Chondrocyte (in vitro differentiated cells): ENCODE measurements at places on chromosomes 13 and 19. TPM values are rescaled to one million over a fixed set of nuclear protein-coding genes. Genes with fewer than 3 reads are reported as not detected.
A peak's percentile ranks its signal among the peaks of the same experiment; 100 is the strongest.

- DNase-seq, result no peak
Observed at GRCh38 chr13:77789376-77789775, 91.9 kb downstream of the SLAIN1 start.

DNA sequence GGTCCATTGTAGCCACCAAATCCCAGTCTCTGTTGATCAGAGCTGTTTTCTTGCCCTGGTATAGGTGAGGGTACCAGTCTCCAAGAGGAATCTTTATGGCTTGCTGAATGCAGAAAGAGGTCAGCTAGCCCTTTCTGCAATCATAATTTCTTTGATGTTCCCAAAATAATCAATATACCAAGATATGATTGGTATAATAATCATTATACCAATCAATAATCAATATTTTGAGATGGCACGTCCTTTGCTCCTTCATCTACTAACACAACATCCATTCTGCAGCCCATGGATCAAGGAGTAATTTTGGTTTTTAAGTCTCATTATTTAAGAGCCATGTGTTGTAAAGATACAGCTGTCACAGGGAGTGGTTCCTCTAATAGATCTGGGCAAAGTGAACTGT, 31.5 kb upstream of the CHST8 start:
- DNase-seq, result no peak

- no peak for DNase-seq
Observed at GRCh38 chr19:34774857-34775256, 1.8 kb upstream of the ZNF599 start.

DNA sequence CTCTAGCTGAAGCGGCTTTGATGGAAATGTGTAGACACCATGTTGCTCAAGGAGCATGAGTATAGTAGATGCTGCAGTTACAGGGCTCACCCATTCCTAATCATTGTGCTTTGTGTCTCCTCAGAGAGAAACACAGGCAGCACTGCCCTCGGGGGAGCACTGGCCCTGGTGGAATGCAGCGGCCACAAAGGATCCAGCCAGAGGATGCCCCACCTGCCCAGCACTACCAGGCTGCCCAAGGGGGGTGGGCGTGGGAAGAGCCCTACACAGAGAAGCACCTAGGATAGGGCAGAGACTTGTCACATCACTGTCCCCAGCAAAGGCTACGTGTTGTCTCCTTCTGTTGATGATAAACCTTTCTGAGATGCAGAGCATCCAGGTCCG, 9.0 kb downstream of the TUBA3C start:
- DNase-seq, result peak; percentile 49

- no peak for DNase-seq
Observed at GRCh38 chr19:4764393-4764660, 27.2 kb upstream of the FEM1A start.

DNA sequence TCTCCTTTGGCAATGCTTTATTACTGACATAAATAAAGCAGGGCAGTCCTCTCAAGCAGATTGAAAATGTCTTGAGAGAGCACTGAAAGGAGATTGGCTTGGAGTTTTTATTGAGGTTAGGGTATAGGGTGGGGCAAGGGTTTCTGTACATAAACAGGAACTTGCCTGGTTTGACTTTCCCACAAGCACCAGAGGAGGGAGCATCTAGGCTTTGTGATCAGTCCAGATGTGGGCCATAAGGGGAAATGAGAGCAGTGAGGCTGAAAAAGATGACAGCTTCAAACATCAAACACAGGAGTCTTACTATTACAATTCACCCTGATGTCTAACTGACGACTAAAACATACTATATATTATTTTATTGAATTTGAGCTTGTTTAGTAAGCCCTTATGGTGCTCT, 260.9 kb downstream of the MTUS2 start:
- DNase-seq, result no peak

GRCh38 chr13:29362849-29363604, 232.5 kb downstream of the SLC7A1 start:
- no peak for DNase-seq

DNA sequence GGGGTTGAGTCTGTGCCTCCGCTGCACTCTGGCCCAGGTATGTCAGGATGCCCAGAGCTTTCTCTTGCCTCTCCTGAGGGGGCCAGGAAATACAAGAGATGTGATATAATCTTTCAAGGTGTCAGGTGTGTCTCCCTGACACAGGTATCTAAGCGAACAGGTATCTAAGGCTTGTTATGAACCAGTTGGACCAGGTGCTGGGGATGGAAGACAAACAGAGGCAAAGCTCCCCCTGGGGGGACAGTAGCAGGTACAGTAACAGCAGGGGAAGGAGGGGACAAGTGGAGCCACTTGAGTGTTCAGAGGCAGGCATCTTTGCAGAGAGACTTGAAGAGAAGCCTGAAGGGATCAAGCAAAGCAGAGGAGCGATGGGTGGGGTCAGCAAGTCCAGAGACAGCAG, 2.6 kb downstream of the LENG1 start:
- DNase-seq, result no peak

DNA sequence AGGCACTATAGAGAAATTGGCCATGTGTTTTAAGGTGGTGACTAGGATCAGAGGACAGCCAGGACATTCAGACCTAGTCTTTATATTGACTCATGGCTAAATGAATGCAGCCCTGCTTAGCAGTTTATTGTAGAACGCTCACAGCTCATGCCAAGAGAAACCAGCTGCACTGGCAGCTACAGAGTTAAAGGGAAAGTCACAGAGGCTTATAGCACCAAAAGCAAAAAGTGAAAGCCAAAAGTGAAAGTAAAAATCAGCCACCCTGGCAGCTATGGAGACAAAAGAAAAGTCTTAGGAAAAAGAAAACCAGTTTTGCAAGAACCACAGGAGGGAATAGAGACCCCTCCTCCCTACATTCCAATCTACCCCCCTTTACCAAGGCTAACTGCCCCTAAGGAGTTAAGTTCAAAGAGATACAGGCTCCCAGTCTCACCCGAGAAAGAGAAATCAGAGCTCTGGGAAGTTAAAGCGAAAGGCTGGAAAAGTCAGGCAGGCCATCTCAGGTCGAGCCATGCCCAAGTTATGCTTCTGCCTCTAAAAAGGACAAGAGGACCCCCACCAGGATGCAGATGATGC, 99.0 kb downstream of the ZNF429 start:
- DNase-seq, result no peak

- DNase-seq, result peak; percentile 85
Observed at GRCh38 chr19:51689751-51690453, 3.2 kb upstream of the SPACA6 start.

- DNase-seq, result no peak
Observed at GRCh38 chr13:75181906-75182305, 300.1 kb downstream of the TBC1D4 start.

DNA sequence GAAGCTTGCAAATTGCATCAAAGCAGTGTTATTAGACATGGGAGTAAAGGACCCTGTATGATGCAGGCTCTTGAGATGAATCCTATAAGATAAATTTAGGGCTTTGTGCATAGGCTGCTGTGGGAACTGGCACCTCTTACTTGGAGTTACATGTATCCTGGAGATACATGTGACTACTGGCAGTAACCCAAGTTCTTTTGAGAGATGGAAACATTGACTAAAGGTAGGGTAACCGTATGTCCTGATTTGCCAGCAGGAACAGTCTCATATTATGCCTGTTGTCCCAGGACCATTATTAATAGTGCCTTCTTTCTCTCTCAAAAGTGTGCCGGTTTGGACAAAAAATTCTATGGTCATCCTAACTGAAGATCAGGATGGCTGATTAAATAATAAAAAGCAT, 195.4 kb downstream of the LACC1 start:
- DNase-seq, result no peak

The ONECUT3 gene
- not detected in 3 replicates for total RNA-seq

The DCT gene
- total RNA-seq, result not detected in 3 replicates

The SSC5D gene
- total RNA-seq, result 33.6 to 50.0 TPM (median 34.5 TPM) in 3 replicates

The F10 gene
- total RNA-seq, result 1.9 to 2.0 TPM in 2 of 3 replicates, not detected in the other

The HIF3A gene
- 78.3 to 113 TPM (median 88.1 TPM) in 3 replicates for total RNA-seq

The ANGPTL8 gene
- total RNA-seq, result not detected in 3 replicates

The MYO1F gene
- 0.23 to 0.50 TPM in 2 of 3 replicates, not detected in the other for total RNA-seq
